Activated T-cell treated with anti-CD3 and anti-CD28 coated beads, Interleukin-2, amount 50 U/mL, for 24 hours (primary cell): ENCODE measurements at places on chromosomes 2 and 18.

DNA sequence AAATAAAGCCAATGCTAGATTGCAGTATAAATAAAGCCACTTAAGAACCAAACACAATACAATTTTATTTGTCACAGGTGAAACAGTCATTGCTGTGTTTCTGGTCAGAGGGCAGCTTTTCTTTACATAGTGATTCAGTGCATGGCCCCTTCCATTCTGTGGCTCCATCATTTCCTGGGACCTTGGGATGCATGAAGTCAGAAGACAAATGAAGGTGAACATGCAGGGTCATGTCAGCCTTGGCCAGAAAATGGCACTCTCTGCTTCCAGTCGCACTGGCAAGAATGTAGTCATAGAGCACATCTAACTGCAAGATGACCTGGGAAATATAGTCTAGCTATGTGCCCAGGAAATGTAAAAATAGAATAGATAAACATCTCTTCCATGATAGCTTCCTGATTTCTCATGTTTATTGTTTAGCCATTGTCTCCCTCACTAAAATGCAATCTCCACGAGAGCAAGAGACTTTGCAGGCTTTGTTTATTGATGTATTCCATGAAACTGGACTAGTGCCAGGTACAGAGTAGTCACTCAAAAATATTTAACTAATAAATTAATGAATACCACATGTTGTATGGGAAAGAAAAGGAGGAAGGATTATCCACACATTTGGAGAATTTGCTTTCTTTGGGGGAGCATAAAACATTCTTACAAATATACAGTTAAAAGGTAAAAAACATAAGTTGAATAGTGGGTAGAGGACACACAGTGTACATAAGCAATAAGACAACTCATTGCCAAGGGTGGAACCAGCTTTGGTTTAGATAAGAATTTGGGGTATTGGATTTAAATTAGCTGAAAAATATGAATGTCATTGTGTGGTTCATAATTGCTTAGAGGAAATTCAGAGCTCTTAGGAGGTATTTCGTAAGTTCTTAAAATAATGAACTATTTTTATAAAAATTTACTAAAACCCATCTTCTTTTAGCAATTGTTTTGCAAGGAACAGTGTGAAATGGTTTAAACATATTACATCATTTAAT is 343.8 kb downstream of the PID1 start:
- DNase-seq: no peak

GRCh38 chr2:190505696-190506095 is 28.8 kb downstream of the NEMP2 start:
- DNase-seq: no peak

- DNase-seq: no peak
These were observed 7.4 kb downstream of the NFATC1 start for GRCh38 chr18:79402977-79403722.

GRCh38 chr2:238954841-238955591 is 107.1 kb downstream of the TWIST2 start:
- DNase-seq: no peak

GRCh38 chr2:101197215-101197745 is 46.1 kb upstream of the TBC1D8 start:
- DNase-seq: no peak
